Right renal cortex interstitium (tissue), 3 donors: ENCODE measurements at places on chromosomes 3 and 15. TPM values are rescaled to one million over a fixed set of nuclear protein-coding genes. Genes with fewer than 3 reads are reported as not detected.

GRCh38 chr3:6807967-6808588 is 52.8 kb upstream of the GRM7 start:
- no peak for DNase-seq

DNA sequence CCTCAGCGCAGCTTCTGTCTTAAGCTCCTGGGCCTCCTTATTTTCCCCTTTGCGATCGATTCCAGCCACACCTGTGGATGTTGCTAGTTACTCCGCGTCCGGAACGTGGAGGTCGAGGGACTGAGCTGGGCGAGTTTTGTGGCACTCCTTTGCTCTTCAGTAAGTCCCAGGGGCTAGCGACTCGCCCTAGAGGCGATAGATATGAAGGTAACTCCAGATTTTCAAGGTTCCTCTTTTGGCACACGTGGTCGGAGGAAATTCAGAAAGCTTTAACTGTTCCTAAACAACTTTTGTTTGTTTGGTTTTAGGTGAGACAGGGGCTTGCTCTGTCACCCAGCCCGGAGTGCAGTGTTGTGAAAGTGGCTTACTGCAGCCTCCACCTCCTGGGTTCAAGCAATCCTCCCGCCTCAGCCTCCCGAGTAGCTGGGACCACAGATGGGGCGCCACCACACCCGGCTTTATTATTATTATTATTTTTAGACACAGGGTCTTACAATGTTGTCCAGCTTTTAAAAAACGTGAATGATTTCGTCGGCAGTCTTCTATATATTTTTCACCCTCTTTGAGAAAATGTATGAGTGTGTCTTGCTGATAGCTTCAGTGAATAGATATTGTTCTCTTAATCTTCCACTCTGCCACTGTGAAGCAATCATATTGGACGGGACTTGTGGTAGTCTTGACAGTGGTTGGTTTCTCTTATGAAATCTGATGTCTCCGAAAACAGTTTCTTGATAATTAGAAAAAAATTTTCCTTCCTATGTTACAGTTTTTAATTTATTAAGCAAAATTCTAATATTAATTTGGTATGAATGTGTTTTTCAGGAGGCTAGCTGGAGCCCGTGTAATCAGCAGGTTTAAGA is 785 bp downstream of the MFSD1 start:
- no peak for DNase-seq

DNA sequence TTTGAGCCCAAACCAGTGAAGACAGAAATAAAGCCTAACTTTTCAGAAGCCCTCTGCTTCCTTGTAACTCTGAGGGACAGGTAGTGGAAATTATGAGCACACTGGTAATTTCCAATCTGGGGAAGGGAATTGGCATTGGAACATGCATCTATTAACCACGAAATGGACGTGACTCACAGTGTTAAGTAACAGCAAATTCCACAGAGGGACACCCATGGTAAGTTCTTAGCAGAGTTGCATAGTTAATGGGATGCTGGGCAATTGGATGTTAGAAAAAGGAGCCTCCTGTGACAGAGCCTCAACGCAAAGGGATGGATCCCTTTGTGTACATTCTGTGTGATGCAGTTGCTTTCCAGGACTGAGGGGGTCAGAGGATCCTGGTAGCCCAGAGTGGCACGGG is 168.6 kb downstream of the SEMA6D start:
- no peak for DNase-seq

GRCh38 chr3:70095260-70095659 is 95.7 kb downstream of the SAMMSON start:
- DNase-seq, result no peak

GRCh38 chr3:34972481-34972880 is 666.8 kb upstream of the ARPP21 start:
- no peak for DNase-seq

GRCh38 chr3:170027233-170028102 is 10.3 kb upstream of the GPR160 start:
- DNase-seq, result no peak

- no peak for DNase-seq
Measured at GRCh38 chr3:143348486-143349327, 229.1 kb downstream of the CHST2 start.

GRCh38 chr3:98482717-98483482 is 14.6 kb upstream of the OR5K2 start:
- no peak for DNase-seq

DNA sequence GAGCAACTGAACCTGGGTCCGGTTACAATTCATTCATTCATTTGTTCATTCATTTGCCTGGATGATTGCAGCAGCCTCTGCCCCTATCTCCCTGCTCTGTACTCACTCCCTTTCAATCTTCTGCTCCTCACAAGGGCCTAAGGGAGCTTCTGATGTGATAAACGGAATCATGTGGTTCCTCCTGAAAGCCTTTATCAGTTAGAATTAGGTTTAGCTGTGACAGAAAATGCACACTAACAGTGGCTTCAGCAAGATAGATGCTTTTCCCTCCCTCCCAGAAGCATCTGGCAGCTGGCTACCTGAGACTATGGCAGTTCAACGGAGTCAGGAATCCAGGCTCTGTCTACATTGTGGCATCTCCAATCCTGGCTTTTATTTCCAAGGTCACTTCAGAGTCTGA is 196.0 kb downstream of the ADAMTS9 start:
- no peak for DNase-seq

DNA sequence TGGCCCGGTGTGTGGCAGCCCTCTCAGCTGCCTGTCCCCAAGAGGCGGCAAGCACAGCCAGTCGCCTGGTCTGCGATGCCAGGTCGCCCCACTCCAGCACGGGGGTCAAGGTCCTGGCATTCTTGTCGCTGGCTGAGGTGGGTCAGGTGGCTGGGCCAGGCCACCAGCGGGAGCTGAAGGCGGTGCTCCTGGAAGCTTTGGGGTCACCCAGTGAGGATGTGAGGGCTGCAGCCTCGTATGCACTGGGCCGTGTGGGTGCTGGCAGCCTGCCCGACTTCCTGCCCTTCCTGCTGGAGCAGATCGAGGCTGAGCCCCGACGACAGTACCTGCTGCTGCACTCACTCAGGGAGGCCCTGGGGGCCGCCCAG is 20.8 kb downstream of the CAND2 start:
- no peak for DNase-seq

- no peak for DNase-seq
Measured at GRCh38 chr15:58249646-58250312, 111.6 kb downstream of the AQP9 start.

SPTSSB gene
- 3.0 TPM for polyA plus RNA-seq

MAGI1 gene
- polyA plus RNA-seq, result 29.3 TPM

CLDN18 gene
- polyA plus RNA-seq, result 0.79 TPM

RBPMS2 gene
- polyA plus RNA-seq, result 10.4 TPM
